Adrenal gland (tissue), 19 donors: ENCODE measurements at places on chromosomes 4 and X. TPM values are rescaled to one million over a fixed set of nuclear protein-coding genes. Genes with fewer than 3 reads are reported as not detected.

EMD gene
- 49.7 TPM for total RNA-seq

DNA sequence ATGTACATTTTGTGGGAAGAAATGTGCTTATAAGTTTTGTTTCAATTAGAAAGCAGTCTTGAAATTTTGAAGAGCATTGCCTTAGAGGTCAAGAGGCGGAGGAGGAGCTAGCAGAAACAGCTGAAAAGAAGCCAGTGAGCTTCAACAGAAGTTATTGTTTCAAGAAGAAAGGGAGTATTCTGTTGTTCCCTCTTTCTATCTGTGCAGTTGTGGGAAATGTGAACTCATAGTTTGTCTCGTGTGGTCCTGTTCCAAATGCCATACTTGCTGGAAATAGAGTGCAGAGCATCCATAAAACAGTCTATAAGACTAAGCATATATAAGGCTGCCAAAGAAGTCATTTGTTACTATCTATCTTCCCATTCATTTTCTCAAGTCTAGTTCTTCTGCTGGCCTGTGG is 1015.7 kb downstream of the DMD start:
- DNase-seq: no peak

- no peak for DNase-seq
Observed at GRCh38 chr4:12724510-12724909, 759.6 kb downstream of the RAB28 start.

DNA sequence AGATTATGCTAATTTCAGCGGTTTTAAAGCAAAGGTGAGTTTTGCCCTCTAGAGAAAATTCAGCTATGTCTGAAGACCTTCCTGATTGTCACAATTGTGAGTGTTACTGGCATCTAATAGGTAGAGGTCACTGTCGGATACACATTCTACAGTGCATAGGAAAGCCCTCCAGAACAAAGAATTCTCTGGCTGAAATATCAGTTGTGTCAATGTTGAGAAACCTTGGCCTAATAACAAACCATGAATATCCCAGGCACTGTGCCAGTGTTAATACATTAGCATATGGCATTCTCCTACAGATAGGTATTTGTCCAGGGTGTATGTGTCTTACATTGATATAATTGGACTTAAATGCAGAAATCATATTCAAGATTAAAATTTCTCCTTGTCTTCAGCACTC is 294.3 kb downstream of the FSTL5 start:
- no peak for DNase-seq

CPLX1 gene
- total RNA-seq: 25.3 TPM

- DNase-seq: no peak
Observed at GRCh38 chr4:187094144-187094543, 370.5 kb upstream of the FAT1 start.

GRCh38 chr4:91037951-91038350 is 910.8 kb downstream of the CCSER1 start:
- DNase-seq: no peak

DBET gene
- not detected for total RNA-seq

PPP4R3C gene
- not detected for total RNA-seq

TMPRSS11F gene
- not detected for total RNA-seq

DNA sequence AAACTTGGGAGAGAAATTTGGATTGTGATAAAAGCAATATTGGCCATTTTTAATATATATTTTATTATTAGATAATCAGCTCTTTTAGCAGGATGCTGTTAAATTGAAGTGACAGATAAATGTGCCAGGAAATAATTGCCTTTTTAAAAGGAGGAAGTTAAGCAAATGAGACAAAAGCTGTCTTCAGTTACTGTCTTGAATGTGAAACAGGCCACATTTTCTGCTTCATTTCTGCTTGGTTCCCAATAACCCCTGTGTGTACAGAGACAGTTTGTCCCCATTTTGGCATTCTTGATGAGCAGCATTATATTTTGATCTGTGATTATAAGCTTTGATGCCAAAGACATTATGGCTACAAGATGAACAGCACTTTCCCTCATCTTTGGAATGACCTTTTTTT is 953 bp downstream of the EPGN start:
- no peak for DNase-seq

NHS gene
- 7.2 TPM for total RNA-seq

- no peak for DNase-seq
Observed at GRCh38 chrX:13845721-13846378, 29.0 kb upstream of the GPM6B start.

NCAPG gene
- total RNA-seq: 1.6 TPM

DNA sequence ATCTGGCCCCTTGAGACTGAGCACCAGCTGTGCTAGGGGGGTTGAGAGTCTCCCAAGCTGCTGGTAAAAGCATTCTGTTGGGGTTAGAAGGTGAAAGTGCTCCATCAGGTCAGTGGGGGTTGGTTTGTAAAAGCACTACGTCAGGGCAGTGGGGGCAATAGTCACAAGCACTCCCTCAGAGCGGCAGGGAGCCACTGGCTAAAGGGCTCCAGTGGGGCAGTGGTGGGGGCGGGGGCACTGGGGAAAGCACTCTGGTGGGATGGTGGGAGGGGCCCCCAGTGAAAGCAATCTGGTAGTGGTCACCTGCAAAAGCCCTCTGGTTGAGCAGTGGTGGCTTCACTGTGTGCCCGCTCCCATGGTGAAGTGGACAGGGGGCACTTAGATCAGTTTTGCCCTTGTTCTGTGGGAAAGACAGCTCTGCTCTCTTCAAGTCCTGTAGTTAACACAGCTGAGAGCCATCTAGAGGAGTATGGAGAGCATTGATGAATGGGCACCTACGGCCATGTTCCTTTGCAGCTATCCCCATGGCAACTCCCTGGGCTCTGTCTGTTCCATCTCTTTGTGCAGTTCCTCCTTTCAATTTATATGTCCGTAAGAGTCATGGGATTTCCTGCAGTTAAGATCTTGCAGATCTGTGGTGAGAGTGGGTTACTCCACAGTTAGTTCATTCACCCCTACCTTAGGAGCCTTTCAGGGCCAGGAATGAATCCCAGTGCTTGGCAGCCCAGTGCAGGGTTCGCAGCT is 106.4 kb downstream of the SH3BGRL start:
- no peak for DNase-seq

DNA sequence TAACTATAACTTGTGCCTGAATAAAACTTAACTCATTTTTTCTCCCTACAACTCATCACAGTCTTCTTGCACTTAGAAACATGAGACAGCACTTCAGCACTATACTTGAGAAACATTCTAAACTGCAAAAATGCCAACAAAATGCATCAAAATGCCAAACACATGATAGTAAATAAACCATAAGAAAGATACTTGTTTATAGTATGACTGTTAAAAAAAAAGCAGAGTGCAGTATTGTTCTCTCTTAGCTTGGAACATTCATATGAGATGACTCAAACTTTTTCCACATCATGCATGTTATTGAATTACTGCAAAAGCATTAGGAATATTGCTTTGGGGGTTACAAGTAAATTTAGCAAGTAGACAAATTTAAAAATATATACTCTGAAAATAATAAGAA is 135.7 kb upstream of the ANXA10 start:
- DNase-seq: no peak

- DNase-seq: no peak
Observed at GRCh38 chr4:6423575-6423974, 48.8 kb downstream of the PPP2R2C start.

GRCh38 chrX:41234962-41235361 is 99.0 kb upstream of the DDX3X start:
- no peak for DNase-seq

DNA sequence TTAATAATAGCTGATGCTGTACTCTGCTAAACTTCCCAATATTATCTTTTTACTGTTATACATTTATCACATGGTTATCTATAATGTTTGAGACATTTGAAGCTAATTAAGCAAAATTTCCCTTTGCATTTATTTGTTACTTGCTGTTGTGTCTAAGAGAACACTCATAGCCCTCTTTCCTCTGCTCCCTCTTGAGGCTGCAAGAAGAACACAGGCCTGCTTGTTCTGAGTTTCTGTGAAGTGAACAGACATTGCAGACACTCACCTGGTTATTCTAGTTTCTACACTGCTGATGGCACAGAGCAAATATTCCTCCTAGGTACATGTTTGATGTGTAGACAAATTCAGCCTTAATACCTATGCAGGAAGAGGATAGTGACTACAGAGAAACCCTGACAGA is 367.8 kb downstream of the GASK1B start:
- DNase-seq: no peak

GRCh38 chr4:73732759-73733431 is 7.5 kb upstream of the CXCL8 start:
- DNase-seq: no peak

PHOX2B gene
- total RNA-seq: 9.4 TPM

DNA sequence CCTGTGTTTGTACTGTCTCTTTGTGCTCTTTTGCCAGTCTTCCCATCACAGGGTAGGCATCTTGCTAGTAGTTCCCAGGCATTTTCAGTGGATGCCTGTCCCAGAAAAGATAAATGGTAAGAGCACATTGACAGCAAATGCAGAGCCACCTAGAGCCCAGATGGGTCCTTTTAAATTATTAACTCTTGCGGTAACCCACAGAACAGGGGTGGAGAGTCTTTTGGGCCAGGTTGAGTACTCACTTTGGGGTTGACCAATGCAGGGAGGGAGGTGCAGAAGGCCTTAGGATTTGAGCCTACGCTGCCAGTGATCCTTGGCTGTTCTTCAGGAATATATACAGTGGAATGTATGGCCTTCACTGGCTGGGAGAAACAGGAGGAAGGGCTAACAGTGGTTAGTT is 173.8 kb downstream of the MSN start:
- no peak for DNase-seq

DNA sequence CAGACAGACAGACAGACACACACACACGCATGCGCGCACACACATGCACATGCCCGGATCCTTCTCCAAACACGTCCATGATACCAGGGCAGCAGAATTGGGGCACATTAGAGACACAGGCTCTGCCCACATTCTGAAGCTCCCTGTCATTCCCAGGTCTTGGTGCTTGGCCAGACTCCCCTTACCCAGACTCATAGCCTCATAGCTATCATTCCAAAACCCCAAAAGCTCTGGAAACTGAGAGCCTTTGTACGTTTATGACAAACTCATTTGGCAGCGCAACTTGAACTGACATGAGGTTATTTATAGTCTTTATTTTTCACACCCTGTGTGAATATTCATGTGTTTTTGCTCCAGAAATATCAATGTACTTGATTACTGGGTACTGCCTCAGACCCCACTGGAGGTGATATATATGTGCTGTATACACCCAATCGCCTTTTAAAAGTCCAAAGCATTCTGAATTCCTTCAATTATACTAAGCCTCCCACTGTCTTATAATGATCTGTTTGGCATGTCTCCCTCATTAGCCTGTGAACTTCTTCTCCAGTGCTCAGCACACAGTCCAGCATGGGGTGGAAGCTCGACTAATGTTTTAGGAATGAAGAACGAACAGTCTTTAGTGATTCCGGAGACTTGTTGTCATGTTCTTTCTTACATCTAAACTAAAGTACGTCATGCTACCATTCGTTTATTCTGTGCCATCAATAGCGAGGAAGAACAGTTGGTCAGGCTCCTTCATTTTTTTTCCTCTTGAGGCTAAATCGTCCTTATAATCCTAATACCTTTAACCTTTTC is 45.0 kb downstream of the RTL9 start:
- no peak for DNase-seq

DNA sequence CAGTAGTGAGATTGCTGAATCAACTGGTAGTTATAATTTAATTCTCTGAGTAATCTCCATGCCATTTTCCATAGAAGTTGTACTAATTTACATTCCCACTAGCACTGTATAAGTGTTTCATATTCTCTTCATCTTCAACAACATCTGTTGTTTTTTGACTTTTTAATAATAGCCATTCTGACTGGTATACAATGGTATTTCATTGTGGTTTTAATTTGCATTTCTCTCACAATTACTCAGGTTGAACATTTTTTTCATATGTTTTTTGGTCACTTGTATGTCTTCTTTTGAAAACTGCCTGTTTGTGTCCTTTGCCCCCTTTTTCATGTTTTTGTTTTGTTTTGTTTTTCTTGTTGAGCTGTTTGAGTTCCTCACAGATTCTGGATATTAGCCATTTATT is 880.2 kb downstream of the RAPGEF2 start:
- no peak for DNase-seq
